Right renal cortex interstitium (tissue), 3 donors: ENCODE measurements at places on chromosomes 16 and 17. TPM values are rescaled to one million over a fixed set of nuclear protein-coding genes. Genes with fewer than 3 reads are reported as not detected.

DNA sequence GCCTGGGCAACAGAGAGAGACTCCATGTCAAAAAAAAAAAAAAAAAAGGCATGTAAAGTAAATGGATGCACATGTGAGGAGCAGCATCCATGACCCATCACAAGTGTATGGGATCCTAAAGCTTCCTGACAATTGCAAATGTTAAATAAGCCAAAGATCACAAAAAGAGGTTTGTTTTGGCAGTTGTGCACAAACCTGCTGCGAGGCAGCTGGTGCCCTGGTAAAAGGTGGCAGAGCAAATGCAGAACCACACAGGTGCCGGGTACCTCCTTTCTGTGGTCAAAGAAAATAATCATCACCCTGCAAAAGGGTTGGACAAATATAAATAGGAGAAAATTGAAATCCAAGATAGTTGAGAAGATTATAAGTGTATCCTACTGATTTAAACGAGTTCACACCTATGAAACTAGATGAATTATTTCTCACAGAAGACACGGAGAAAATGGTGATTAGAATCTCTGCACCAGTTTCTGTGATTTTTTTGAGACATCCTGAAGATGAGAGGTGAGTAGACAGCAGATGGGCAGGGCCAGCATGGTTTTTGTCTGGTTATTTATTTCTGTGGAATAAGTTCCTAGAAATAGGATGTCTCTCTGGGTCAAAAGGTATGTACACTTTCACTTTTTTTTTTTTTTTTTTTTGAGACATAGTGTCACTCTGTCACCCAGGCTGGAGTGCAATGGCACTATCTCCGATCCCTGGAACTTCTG is 291.3 kb downstream of the CDH13 start:
- no peak for DNase-seq

- DNase-seq = no peak
Measured at GRCh38 chr16:67413978-67414911, 2.0 kb downstream of the ZDHHC1 start.

DNA sequence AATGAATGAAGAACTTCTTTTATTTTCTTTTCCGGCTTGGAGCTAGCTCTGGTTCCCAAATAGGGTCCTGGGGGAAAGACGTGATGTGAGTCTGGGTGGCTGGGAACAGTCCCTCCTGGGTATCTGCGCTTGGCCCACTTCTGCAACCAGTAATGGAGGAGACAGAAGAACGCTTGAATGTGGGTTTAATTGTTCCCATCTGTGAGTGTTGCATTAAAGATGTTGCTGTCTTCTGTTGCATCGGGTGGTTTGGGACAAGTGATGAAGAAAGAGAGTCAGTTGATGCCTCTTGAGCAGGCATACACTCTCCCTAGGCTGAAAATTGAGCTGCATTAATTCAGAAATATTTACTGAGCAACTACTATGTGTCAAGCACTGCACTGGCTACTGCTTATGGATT is 511.1 kb downstream of the CDH13 start:
- DNase-seq = no peak

DNA sequence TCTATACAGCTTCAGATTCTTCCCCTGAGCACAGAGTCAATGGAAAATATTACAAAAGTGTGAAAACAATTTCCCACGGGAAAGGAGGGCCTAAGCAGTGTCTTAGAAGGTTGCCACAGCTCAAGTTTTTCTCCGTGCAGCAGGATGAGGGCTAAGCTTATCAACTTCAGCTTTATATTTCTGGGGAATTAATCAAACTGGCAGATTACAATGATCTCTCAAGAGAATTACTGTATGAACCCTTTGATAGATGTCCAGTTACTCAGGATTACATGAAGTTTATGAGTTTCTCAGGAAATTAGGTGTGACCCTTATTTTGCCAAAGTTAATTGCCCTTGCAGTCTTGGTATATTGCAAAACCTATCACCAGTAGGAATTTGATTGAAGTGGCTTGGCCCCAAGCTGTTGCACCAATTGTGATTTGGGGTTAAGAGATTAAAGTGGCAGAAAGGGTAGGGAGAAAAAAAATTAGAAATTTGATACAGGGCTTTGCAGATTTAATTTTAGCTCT is 298.4 kb downstream of the MAP2K6 start:
- DNase-seq = no peak

GRCh38 chr17:5068236-5068635 is 10.0 kb upstream of the ZFP3 start:
- no peak for DNase-seq

DNA sequence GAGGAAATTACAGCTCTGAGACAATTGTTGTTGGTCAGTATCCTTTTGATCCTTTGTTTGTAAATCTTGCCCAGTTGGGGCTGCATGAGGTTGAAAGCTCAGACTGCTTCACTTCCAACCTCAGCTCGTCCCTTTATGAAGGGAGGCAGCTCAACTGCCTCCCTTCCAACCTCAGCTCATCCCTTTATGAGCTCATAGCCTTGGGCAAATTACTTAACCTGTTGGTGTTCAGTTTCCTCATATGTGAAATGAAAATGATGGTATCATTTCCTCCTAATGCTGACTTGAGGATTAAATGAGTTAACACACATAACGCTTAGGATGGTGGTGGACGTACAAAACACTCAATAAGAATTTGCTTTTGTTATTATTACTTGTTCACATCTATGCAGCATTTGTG is 265.1 kb downstream of the CDH13 start:
- DNase-seq = no peak

DNA sequence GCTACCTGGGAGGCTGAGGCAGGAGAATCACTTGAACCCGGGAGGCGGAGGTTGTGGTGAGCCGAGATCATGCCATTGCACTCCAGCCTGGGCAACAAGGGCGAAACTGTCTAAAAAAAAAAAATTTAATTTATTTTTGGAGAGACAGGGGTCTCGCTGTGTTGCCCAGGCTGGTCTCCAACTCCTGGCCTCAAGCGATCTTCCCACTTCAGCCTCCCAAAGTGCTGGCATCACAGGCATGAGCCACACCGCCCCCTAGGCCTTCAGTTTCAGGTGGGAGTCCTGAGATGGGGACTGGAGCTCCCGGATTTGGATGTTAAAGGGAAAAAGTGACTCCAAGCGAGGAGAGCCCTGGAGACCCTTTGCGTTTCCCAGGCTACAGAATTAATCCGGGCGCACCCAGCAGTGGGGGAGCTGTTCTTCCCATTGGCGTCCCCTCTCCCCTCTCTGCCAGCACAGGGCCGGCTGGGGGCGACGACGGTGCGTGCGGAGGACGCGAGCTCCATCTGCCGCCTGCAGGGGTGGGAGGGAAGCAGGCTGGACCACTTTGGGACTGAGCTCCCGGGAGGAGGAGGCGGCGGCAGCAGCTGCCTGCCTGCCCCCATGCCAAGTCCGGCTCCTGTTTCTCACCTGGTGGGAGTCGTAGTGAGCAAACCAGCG is 49.3 kb upstream of the USP7 start:
- no peak for DNase-seq

- no peak for DNase-seq
Measured at GRCh38 chr16:78902321-78902720, 698.2 kb downstream of the MAF start.

- peak; percentile 76 for DNase-seq
Measured at GRCh38 chr17:15651583-15652110, 32.1 kb upstream of the FBXW10B start.

- no peak for DNase-seq
Measured at GRCh38 chr16:72853575-72854266, 194.2 kb downstream of the ZFHX3 start.

DNA sequence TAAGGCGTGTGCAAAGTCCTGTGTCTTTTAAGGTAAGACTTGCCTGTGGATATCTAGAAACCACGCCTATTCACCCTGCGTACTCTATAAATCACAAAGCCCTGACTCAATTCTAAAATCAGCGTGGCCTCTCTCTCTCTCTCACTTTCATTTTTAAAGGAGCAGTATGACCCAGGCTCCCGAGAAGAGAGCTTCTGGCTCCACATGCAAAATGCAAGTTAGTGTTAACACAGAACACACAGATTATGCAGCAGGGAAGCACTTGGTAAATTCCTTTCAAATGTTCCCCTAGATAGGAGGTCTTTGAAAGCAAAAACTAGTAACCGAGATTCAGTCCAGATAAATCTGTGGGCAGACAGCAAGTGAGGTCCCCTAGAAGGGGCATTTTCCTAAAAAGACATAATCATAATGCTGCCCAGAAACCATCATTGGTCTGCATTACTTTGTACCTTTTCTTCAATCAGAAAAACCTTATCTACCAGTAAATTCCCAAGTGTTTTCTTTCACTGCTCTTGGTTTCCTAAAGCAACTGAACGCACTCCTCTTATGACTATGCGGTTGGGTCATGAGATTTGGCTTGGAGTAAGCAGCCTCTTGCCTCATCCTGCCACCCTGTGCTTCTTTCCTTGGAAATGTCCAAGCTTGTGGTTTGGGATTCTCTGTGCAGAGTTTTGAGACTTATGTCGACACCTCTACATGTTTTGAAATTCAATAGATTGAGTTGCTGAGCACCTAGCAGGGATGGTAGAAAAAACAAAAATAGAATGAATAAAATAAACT is 31.7 kb upstream of the KCNJ2 start:
- no peak for DNase-seq

DNA sequence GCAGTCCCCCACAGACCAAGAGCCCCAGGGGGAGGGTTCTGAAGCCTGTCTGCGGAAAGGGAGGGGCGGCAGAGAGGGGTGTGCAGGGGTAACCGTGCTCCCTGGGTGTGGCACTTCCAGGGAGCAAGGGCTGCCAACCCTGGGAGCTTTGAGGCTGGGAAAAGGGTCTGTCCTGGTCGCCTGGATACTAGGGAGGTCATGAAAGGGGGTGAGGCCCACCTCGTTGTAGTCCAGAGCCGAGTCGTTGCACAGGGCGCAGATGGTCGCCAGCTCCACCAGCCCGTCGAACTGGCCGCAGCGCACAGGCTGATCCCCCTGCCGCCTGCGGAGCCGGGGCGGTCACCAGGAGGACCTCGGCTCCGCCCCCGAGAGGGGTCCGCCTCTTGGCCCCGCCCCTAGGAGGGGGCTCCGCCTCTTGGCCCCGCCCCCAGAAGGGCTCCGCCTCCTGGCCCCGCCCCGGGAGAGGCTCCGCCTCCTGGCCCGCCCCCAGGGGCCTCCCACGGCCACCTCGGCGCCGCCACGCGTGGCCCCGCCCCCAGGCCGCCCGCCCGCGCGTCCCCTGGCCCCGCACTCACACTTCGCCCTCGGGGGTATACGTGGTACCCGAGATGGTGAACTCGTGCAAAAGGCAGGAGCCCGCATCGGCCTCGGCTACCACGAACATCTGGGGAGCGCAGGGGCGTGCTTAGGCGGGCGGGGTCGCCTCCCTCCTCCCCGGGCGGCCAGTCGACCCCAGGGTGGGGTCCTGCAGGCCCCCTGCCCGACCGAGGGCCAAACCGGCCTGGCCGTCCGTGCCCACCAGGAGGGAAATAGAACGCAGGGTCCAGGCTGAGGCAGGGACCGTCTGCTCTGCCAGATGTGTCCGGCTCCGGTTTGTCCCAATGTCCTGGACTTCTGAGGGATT is 19.5 kb downstream of the ATP2A3 start:
- DNase-seq = no peak

- DNase-seq = no peak
Measured at GRCh38 chr17:63203652-63204051, 237.6 kb downstream of the TANC2 start.

DNA sequence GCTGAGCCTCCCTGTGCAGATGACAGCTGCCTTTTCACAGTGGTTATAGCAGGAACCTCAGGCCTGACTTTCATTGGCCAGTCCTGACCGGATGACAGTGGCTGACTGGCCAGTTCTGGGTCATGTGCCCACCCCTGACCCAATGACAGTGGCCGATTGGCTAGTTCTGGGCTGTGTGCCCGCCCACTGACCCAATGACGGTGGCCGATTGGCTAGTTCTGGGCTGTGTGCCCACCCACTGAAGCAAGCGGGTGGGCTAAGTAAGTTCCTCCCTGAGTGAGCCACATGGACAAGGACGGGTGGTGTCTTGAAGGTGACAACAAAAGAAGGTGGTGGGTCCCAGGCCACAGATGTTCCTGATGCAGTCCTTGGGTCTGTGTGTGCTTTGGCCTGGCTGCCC is 9.5 kb downstream of the DEF8 start:
- no peak for DNase-seq

- DNase-seq = no peak
Measured at GRCh38 chr17:7673239-7673638, 14.1 kb downstream of the TP53 start.

GRCh38 chr17:181245-182049 is at the start of gene DOC2B:
Gene DOC2B, minus strand, starts transcription at chr17:181650. Its CDS starts 171 bp downstream, at chr17:181479.
- DNase-seq = no peak

GRCh38 chr16:28311913-28312312 is 19.6 kb downstream of the SBK1 start:
- no peak for DNase-seq

GRCh38 chr17:45022288-45022648 is 29.2 kb downstream of the DCAKD start:
- no peak for DNase-seq

DNA sequence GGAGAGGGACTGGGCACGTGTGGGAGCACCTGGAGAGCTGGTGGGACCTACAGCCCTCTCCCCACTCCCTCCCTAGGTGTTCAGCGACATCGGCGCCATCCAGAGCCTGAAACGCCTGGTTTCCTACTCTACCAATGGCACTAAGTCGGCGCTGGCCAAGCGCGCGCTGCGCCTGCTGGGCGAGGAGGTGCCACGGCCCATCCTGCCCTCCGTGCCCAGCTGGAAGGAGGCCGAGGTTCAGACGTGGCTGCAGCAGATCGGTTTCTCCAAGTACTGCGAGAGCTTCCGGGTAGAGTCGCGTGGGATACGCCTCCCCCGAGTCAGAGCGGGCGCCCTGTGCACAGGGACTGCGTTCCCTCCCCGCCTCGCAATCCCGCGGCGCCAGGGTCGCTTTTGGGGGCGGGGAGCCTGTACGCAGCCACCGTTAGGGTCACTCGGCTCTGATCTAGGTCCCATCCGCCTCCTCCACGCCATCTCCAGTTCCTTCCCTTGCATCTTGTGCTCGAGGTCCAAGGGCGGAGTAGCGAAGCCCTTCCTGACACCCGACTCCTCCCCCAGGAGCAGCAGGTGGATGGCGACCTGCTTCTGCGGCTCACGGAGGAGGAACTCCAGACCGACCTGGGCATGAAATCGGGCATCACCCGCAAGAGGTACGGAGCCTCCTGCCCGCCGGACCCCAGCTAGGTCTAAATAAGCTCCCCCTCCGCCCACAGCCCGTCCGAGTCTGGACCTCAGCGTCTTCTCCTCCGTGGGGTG is 13.0 kb downstream of the SARM1 start:
- no peak for DNase-seq

- no peak for DNase-seq
Measured at GRCh38 chr16:12440228-12440530, 363.5 kb downstream of the CPPED1 start.

The GRAP gene
- polyA plus RNA-seq = 7.6 TPM

The DPEP3 gene
- polyA plus RNA-seq = 0.06 TPM

The RETREG3 gene
- 43.3 TPM for polyA plus RNA-seq

The TMEM114 gene
- polyA plus RNA-seq = not detected

The CLEC19A gene
- 0.11 TPM for polyA plus RNA-seq

The PRSS36 gene
- polyA plus RNA-seq = 1.4 TPM

The CPNE7 gene
- polyA plus RNA-seq = 3.4 TPM

The ADAMTS18 gene
- polyA plus RNA-seq = 5.4 TPM

The SLC2A4 gene
- polyA plus RNA-seq = 1.6 TPM

The RNF222 gene
- polyA plus RNA-seq = 0.06 TPM

The KRT39 gene
- polyA plus RNA-seq = not detected

The PLA2G10 gene
- polyA plus RNA-seq = 0.57 TPM

The HS3ST4 gene
- 0.27 TPM for polyA plus RNA-seq

The MTSS2 gene
- 39.8 TPM for polyA plus RNA-seq

The IRX6 gene
- 4.9 TPM for polyA plus RNA-seq

The MYH2 gene
- not detected for polyA plus RNA-seq
